Iris pigment epithelial cell (primary cell): ENCODE measurements at places on chromosomes 5 and 9.

GRCh38 chr5:110251366-110251765 lies 475.1 kb downstream of the TMEM232 start:
- no peak for DNase-seq

DNA sequence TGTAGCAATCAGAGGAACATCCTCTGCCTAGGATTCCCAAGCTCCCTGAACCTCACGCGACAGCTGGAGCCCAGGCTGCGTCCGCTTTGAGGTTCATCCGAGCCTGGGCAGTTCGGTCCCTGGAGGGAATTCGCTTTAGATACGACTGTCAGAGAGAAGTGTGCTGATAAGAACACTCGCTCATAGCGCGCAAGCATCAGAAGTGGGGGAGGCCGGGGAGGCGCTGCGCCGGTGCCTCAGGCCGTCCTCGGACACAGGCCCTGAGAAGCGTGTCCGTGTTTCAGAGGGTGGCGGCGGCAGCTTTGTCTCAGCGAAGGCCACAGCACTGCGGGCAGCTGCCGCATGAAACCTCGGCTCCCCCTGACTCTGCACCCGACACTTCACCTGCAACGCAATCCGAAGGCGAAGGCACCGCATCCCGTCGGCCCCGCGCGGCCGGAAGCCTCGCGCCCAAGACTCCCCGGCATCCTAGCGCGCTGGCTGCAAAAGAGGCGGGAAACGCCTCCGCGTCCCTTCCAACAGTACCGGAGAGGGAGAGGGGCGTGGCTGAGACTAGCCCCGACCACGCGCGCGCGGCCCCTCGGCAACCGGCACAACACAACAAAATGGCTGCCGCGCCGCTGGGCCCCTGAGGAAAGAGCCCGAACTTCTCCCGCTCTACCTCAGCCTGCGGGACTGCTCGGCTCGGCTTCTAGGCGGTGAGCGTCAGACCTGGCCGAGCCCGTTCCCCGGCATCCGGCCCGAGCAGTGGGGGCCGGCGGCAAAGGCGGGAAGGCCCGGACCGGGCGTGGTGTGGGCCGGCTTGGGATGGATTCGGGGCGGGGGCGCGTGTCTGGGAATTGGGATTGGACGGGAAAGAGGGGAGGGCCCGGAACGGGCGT lies at the start of gene CNTRL:
Gene CNTRL (plus strand): TSS at position 586 of the 881 bp plus-strand sequence. CDS start 13,372 bp downstream, outside the sequence.
- DNase-seq, result peak; percentile 89

DNA sequence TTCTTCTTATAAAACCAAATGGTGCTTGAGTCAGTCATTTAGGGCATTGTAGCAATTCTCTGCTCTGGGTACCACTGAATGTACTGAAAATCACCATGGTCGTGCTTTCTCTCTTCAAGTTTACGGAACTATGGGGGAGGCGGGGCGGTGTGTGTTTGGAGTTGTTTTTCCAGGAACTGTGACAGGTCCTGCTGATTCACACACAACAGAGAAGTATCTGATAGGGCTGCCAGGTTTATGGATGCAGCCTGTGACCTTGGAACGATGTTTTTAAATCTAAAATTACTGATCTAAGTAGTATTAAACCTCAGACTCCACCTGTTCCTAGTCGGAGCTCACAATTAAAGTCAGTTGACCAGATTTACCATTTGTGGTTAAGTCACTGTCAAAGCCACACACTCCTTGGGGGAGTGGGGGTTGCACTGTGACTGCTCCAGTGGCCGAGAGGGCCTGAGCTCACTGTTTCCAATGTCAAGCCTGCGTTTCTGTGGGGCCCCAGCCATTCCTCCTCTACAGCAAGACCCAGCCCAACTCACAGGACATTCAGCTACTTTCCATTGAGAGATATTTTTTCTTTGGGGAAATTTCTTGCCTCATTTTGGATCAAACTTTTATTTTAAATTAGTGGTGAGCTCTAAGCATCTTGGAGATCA lies 44.4 kb downstream of the GADD45G start:
- no peak for DNase-seq

- DNase-seq, result no peak
Measured at GRCh38 chr9:126147186-126147935, 179.3 kb upstream of the MVB12B start.

GRCh38 chr5:43679214-43679613 lies 76.2 kb downstream of the NNT start:
- no peak for DNase-seq

DNA sequence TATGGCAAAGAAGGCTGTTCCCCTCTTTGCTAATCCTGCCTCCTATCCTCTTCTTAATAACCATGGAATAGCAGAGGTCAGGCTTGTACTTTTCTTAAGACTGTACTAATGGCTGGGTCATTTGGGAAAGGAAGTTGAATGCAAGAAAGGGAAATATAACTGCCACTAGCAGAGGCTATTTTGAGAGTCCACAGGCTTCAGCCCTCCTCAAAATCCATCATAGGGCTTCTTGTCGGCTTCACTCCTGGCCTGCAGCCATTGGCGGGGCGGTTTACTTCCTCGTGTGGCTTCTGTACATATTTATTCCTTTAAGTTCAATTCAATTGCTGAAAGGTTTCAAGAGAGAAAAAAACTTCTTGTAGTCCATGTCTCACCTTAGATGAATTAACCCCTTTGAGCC lies 2.8 kb upstream of the PARP8 start:
- DNase-seq, result no peak
